Activated T-helper 2 cell treated with anti-CD3 and anti-CD28 coated beads, Interferon-gamma antibody, Interleukin-2, Interleukin-4, amounts not matched to agents 10 μg/mL and 5 μg/mL and 100 μg/mL, durations not matched to agents 14 hours and 24 hours and 36 hours (primary cell): ENCODE measurements at places on chromosomes 3 and 15. TPM values are rescaled to one million over a fixed set of nuclear protein-coding genes. Genes with fewer than 3 reads are reported as not detected.

ASB14 gene
- total RNA-seq, result not detected in 2 replicates

LNP1 gene
- 2.0 and 2.8 TPM in 2 replicates for total RNA-seq

GRIP2 gene
- not detected in 2 replicates for total RNA-seq

APOD gene
- 0.87 and 1.3 TPM in 2 replicates for total RNA-seq

KBTBD12 gene
- total RNA-seq, result 0.05 TPM in 1 of 2 replicates, not detected in the other

THRB gene
- total RNA-seq, result not detected in 2 replicates

SCG5 gene
- 2.0 and 3.7 TPM in 2 replicates for total RNA-seq

CNTN6 gene
- total RNA-seq, result not detected in 2 replicates

ZNF148 gene
- total RNA-seq, result 33.2 and 37.0 TPM in 2 replicates

MAGI1 gene
- 10.8 and 11.0 TPM in 2 replicates for total RNA-seq

DNA sequence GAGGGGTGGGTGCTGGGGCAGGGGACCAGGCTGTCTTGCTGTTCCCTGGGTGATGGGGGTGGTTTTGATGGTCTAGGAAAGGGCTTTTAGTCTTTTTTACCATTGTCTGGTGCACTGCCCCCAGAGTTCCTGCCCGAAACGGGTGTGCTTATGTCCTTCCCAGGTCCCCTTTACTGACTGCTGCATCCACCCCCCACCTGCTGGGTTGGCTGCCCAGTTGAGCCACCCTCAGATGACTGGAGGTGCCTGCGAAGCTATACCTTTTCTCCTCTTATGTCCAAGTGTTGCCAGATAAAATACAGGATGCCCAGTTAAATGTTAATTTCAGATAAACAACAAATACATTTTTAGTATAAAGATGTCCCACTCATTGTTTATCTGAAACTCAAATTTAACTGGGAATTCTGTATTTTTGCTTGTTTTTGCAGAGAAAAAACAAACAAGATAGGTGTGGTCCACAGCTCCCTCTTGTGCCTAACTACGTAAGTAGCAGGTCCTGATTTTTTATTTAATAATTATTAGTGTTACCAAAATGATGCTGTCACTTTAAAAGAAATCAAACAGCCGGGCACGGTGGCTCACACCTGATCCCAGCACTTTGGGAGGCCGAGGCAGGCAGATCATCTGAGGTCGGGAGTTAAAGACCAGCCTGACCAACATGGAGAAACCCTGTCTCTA, 6.1 kb upstream of the RPP14 start:
- no peak for DNase-seq

- DNase-seq, result no peak
Measured at GRCh38 chr3:38543586-38543985, 47.4 kb downstream of the EXOG start.

- DNase-seq, result no peak
Measured at GRCh38 chr3:48276911-48277641, 36.2 kb downstream of the ZNF589 start.

- no peak for DNase-seq
Measured at GRCh38 chr15:77012117-77012712, 17.3 kb downstream of the PSTPIP1 start.

GRCh38 chr3:52145736-52146110, 8.5 kb downstream of the POC1A start:
- no peak for DNase-seq

GRCh38 chr3:48446043-48446424, 503 bp upstream of the ATRIP start:
- no peak for DNase-seq

- no peak for DNase-seq
Measured at GRCh38 chr15:34701536-34701935, 53.3 kb downstream of the GJD2 start.

DNA sequence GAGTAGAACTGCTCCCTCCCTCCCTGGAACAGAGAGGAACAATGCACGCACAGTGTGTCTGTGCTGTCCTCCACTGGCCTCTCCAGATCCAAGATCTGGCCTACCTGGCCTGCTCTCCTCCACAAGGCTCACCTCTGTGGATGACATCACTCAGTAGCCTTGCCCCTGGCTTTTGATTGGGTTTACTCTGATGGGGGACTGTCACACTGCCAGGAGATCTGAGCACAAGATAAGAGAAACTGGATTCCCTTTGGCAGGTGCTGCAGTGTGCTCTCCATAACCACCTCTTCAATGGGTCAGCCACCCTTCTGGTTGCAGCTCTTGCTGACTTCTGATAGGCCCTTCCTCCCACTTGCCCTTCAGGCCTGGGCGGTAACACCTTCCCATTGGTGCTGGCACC, 22.6 kb upstream of the ANO10 start:
- DNase-seq, result no peak

DNA sequence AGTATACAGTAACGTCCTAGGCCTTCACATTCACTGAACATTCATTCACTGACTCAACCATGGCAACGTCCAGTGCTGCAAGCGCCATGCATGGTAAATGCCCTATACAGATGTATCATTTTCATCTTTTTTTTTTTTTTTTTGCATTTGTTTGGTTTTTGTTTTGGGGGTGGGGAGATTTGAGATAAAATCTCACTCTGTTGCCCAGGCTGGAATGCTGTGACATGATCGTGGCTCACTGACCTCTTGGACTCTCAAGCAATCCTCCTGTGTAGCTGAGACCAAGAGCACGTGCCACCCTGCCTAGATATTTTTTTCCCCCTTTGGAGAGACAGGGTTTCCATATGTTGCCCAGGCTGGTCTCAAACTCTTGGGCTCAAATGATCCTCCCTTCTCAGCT, 37.4 kb downstream of the SUSD5 start:
- DNase-seq, result no peak

- DNase-seq, result no peak
Measured at GRCh38 chr3:32440611-32441350, 49.1 kb downstream of the CMTM7 start.

DNA sequence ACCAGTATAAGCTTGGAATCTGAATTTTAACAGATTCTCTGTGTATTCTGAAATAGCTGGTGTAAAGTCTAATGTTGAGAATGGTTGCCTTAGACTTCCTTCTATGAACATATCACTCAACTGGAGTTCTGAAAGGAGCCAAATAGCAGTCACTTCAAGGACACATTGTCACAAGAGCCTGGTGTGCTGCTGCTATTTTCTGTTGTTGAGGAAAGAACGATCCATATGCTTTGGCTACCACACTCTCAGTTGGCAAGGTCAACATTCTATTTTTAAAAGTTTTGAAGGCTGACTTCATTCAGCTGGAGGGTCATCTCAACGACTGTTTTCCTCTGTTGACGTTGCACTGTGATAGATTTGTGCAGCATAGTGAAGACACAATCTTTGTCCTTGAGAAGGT, 248.7 kb downstream of the TUSC7 start:
- DNase-seq, result no peak

DNA sequence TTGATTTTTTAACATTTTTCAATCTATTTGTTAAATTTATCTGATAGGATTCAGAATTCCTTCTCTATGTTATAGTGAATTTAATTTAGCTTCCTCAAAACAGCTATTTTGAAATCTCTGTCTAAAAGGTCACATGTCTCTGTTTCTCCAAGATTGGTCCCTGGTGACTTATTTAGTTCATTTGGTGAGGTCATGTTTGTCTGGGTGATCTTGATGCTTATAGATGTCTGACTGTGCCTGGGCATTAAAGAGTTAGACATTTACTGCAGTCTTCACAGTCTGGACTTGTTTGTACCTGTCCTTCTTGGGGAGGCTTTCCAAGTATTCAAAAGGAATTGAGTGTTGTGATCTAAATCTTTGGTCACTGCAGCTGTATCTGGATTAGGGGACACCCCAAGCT, 169.5 kb upstream of the C2CD4B start:
- no peak for DNase-seq

GRCh38 chr15:69561071-69561784, 108.6 kb downstream of the RPLP1 start:
- no peak for DNase-seq

- no peak for DNase-seq
Measured at GRCh38 chr15:69303337-69304181, 4.8 kb downstream of the PAQR5 start.

DNA sequence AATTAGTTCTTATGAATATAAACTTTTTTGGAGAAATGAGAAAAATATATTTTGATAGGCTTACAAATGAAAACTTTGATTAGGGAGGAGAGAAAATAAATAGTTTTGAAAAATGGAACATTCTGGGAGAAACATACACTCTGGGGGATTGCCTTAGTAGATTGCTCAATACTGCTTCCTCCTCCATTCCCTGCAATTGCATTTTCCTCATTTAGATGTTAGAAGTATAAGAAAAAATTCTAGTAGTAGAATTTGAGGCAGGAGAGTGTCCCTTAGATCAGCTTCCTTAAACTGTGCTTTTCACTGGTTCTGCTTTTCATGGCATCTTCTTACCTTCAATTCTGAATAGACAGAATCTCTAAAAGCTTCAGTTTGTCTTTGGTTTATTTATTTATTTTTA, 46.2 kb upstream of the CTDSPL2 start:
- no peak for DNase-seq

DNA sequence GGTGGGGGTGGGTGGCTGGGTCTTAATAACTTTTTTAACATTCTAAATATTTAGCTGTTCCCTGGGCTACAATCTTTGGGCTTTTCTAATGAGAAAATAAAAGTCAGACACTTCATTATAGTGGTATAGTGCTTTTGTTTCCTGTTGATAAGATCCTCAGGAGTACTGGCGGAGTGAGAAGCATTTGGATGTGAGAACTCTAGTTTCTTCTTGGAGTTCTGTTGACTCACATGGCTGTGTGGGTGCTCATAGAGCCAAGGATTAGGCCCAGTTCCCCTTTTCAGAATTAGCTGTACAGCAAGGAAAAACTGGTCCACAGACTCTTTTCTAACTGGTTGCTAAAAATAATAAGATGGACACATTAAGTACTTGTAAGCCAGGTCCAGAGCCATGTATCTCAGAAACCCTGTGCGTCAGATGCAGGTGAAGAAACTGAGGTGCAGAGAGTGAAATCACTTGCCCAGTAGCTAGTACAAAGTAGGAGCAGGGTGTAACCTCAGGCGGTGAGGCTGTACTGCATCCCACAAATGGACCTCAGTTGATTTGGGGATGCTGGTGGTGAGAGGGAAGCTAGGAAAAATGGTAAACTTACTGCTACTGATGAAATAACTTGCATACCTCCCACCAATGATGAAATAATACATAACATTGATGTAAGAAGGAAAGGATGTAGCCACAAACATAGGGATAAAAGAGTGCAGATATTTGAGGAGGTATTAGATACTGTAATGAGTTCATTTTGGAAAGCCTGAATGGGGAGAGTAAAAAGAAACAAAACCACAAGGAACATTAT, 2.3 kb downstream of the ITPR1 start:
- no peak for DNase-seq

DNA sequence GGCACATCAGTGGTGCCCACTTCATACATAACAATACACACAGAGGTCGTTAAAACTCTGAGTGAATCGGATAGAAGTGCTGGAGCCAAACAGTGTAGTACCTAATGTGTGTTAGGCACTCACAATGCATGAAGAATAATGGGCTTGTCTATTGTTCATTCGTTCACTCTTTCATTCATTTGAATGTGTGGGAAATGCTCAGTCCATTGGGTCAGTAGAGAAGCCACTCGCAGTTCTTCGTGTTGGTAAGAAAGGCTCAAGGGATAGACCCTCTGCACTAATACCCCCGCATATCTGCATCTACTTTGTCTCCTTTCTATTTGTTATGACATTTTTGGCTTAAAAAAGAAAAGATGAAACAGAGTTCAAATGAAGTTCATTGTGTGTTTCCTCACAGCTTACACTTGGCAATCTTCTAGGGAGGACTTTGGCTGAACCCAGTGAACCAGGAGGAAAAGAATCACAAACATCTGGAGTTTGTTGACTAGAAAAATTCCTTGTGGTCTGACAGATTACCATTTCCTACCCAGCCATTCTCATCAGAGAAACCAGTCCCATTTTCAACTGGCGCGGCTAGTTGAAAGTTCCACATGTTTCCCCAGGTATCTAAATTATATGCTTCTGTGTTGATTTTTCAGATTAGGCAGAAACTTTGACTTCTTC, 32.8 kb upstream of the MFSD1 start:
- no peak for DNase-seq

DNA sequence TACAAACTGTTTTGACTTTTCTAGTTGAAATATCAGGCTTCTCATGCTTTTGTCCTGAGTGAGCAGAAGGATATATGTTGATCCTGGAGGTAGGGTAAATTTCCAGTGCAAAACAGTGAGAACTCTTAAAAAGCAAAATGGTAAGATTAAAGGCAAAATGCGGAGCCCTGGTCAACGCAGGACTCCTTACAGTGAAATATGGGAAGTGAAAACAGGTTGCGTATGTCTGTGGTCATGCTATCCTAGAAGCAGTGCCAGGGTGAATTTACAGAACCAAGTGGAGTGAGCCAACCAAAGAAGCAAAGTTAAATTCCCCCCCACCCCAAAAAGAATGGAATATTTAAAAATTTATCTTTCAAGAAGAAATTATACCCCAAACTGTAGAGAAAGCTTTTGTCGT, 256.4 kb downstream of the NR2F2 start:
- no peak for DNase-seq

- DNase-seq, result no peak
Measured at GRCh38 chr3:193046371-193046770, 128.7 kb upstream of the MB21D2 start.

GRCh38 chr3:50003824-50004223, 63.9 kb downstream of the RBM6 start:
- no peak for DNase-seq

GRCh38 chr15:85622221-85622831, 172.4 kb downstream of the KLHL25 start:
- no peak for DNase-seq
